ENCODE measurements at places on chromosomes 7 and 10.

DNA sequence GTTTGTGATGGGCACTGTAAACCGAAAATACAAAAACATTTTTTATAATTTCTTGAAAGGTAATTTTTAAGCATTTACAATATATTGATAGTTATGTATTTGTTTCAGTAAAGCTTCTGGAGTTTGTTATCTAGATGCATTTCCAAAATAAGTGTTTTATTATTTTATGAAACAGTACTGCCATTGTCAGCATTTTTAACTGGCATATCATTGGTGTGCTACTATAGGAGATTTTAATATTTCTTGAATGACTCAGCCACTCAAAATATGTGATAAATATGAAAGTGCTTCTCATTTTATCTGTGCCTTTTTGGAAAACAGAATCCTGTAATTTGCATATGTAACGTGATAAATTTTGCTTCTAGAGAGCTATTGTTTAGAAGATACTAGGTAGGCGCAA lies 97.9 kb downstream of the ANKIB1 start:
- DNase-seq = no peak

- DNase-seq = no peak
Measured at GRCh38 chr7:64619705-64620104, 46.2 kb upstream of the ZNF107 start.

- no peak for DNase-seq
Measured at GRCh38 chr7:96089511-96089910, 232.4 kb downstream of the SLC25A13 start.

GRCh38 chr10:63083904-63084689 lies 49.0 kb upstream of the NRBF2 start:
- peak; percentile 67 for DNase-seq

DNA sequence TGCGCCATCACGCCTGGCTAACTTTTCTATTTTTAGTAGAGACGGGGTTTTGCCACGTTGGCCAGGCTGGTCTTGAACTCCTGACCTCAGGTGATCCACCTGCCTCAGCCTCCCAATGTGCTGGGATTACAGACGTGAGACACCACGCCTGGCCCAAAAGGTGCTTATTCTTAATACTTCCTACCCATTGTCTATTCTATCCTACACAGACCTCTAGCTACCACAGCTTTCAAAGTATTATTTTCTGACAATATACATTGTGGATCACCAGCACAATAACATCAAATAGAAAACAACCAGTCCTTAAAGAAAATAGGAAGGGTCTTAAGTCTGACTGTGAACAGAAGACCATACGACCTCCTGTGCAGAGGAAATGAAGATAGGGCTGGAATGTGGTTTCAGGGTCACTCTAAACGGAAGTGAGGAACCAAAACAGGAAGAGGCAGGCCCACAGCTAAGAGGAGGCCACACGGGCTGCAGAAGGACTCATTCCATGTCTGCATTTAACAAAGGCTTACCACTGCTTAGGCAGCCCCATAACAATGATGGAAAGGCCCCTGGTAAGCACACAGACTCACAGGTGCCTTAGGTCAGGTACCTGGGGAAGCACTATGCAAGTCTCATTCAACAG lies 115.2 kb downstream of the ZFAND4 start:
- DNase-seq = no peak

DNA sequence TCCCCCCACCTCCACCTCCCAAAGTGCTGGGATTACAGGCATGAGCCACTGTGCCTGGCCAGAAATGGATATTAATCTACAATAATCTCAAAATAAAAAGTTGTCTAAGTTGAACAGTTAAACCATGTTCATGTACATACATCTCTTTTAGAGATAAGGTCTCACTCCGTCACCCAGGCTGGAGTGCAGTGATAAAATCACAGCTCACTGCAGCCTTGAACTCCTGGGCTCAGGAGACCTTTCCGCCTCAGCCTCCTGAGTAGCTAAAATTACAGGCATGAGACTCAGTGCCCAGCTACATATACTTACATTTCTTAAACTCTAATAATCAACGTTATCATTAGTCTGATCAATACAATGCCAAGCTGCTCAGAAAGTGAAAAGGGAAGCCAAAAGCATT lies 36.2 kb downstream of the VSTM4 start:
- DNase-seq = no peak

DNA sequence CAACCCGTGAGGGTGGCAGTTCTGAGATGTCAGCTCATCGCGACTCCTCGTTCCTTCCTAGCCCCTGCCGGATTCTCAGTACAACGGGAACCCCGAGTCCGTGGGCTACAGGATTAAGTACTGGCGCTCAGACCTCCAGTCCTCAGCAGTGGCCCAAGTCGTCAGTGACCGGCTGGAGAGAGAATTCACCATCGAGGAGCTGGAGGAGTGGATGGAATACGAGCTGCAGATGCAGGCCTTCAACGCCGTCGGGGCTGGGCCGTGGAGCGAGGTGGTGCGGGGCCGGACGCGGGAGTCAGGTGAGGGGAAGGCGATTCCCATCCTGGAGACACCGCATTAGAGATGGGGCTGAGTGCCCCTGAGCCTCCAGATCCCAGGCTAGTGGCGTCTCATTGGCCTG lies 568.1 kb upstream of the FOXK1 start:
- no peak for DNase-seq

- no peak for DNase-seq
Measured at GRCh38 chr7:78529392-78529791, 730.8 kb downstream of the PHTF2 start.

DNA sequence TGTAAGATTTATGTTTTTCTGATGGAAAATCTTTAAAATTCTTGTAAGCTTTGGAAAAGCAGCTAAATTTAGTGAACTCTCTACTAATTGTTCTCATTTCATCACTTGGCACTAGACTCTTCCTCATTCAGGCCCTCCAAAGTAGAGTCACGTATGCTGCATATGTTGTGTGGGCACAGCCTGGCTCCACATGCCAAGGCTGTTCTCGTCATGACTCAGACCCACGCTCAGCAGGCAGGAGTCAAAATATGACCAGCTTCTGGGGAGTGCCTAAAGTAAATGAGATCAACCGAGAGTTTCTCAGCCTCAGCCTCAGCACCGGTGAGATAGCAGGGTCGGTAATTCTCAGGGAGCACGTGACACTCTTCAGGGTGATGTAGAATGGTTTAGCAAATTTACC lies 1672.9 kb downstream of the REEP3 start:
- DNase-seq = no peak

DNA sequence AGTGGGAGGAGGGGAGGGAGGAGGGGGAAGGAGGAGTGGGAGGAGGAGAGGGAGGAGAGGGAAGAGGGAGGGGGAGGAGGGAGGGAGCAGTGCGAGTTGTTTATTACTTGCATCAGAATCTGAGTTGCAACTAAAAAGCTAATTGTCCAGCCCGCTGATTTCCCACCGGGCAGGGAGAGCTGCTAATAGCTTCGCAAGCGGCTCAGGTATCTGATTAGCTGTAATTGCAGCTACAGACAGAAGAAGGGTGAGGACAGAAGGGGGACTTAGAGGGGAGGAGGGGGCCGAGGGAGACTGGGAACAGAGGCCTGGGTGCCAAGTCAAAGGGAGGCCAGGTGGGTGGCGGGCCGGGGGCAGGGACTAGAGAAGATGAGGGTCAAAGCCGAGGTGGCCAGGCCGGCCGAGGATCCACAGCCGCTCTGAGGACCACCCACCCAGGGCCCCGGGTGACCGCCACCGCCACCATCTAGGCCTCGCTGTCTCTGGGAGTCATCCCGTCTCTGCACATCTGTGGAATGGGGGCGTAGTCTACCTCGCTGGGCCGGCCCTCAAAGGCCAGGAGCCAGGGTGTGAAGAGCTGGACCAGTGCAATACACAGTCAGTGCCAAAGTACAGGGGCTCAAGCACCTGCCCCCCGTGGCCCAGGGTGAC lies 54.2 kb downstream of the MICALL2 start:
- DNase-seq = no peak

- no peak for DNase-seq
Measured at GRCh38 chr10:18829259-18829658, 170.0 kb downstream of the ARL5B start.

DNA sequence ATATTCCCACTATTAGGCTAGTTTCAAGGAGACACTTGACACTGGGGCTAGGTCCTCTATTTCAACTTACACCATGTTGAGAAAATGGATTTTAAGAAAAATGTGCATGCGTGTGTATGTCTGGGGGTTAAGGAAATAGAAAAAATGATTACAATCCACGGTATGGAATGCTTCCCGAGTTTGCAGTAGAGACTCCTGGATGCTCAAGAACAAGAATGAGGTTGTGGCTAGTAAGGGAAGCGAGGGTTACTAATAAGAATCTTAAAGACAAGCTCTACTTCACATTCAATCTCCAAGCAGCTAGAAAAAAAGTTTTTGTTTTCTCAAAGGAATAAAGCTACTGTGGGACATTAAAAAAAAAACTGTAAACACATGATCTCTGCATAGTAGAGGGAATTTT lies 54.7 kb downstream of the ANK3 start:
- no peak for DNase-seq

- no peak for DNase-seq
Measured at GRCh38 chr7:5559576-5560240, 136.1 kb upstream of the TNRC18 start.

- no peak for DNase-seq
Measured at GRCh38 chr7:40315277-40315676, 180.5 kb downstream of the SUGCT start.

GRCh38 chr10:87642988-87643387 lies 16.7 kb upstream of the PAPSS2 start:
- no peak for DNase-seq

DNA sequence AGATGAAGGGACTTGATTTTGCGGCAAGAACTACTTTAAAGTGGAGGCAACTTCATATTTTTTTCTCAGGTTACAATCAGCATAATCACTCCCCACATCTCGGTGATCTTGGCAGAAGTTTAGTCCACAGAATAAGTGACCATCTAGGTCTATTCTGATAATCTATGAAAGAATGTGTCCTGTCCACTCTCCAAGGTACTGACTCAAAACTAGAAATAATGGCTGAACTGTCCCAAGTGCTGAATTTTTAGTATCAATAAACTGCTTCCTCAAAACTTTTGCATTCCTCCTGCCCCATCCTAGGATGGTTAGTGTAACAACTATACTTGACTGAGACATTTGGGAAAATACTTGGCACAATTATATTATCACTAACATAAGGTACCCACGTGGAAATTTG lies 10.9 kb upstream of the CHRM2 start:
- DNase-seq = no peak

DNA sequence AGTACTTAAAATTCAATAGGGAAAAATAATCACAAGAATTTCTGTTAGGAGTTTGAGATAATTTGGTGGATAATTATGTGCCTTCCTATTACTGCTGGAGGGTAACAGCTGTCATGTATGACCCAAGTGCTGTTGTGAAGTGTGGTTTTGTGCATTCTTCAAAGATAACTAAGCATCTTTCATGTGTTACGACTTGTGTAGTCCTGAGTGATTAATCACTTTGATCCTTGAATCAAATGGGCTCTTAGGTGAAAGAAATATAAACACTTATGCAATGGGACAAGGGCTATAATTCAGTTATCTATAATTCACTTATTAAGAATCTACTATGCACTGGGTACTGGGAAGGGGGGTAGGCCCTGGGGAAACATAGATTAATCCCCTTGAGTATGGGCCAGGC lies 89.0 kb downstream of the CH25H start:
- no peak for DNase-seq

DNA sequence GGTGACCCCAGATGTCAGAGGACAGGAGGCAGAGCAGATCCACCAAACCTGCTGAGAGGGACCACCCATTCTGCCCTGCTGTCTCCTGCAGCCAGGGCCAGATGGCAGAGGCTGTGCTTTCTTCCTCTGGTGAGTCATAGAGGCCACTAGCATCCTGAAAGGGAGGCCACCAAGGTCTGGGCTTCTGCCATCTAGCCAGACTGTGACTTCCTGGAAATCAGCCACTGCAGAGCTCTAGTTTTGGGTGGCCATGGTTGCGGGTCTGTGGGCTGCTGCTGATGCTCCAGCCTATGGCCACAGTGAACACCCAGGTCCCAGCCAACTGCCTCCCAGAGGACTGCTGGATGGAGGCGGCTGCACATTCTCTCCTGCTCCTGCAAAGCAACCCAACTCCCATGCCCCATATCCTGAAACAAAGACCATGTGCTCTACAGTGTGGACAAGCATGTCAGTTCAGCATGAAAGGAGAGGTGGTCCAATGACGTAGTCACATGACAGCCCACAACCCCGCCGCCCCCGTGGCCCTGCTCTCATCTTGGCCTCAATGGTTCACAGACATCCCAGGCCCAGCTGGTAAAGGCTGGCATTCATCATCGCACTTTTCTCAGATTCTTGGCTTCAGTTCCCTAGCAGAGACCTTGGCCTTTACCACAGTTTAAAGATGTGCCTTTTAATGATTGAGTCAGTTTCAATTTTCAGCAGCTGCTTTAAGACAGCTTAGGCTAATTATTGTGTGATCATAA lies 73.9 kb upstream of the CXCL12 start:
- DNase-seq = no peak

GRCh38 chr7:14054125-14054524 lies 64.7 kb upstream of the ETV1 start:
- DNase-seq = no peak

GRCh38 chr7:137755846-137756651 lies 90.7 kb downstream of the DGKI start:
- no peak for DNase-seq

DNA sequence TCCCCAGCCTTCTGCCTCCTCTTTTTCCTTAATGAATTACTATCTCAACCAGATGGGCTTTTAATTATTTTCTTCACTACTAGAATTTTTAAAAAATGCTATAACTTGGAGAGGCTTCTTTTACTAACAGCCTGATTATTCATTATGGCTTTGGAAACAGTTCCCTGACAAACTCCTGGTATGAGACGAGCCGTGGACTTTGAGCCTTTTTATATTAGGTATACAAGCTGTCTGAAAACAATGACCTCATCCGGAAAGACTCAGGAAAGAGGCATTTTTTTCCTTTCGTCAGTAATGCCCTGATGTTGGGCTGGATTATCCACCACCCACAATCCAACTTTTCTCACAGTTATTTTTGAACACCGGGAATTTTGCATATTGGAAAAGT lies 26.7 kb upstream of the ABLIM1 start:
- DNase-seq = no peak

DNA sequence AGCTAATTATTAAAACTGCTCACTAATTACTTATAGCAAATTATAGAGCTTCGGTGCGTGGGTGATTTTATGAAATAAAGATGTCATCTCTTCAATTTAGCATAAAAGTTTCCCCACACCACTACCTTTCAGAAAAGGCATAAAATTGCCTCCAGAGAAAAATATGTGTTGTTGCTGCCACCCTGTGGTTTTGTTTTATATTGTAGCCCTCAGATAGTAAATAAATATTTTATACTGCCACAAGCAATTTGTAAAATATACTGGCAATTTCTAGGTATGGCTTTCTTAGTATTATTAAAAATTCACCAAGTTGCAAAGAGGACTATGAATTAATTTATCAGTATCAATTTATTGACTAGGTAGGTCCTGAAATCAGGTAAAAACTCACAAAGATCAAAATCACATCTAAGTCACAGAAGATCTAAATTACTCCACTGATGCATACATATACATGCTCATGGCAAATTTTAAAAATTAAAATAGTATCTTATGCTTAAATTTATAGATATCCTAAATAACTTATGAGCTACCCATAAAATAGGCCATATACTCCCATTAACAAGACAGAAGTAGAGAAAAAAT lies 26.5 kb downstream of the ASNS start:
- no peak for DNase-seq

All from CD8-positive, alpha-beta T cell (primary cell).